Activated T-helper 1 cell treated with anti-CD3 and anti-CD28 coated beads, Interleukin-12 subunit alpha, Interleukin-12 subunit beta, Interleukin-2, Interleukin-4 antibody, amounts not matched to agents 30 ng/mL and 10 ng/mL and 1 ng/mL, durations not matched to agents 14 hours and 24 hours and 36 hours (primary cell): ENCODE measurements at places on chromosomes 7 and 10. TPM values are rescaled to one million over a fixed set of nuclear protein-coding genes. Genes with fewer than 3 reads are reported as not detected.

GHRHR gene
- total RNA-seq = not detected in 2 replicates

GPAM gene
- total RNA-seq = 10.2 and 10.5 TPM in 2 replicates

CFAP46 gene
- total RNA-seq = not detected in 2 replicates

GRM8 gene
- total RNA-seq = not detected in 2 replicates
